T-helper 2 cell treated with Interferon-gamma antibody and Interleukin-4, amounts not matched to agents 100 ng/mL and 5 ng/mL, for 36 hours (primary cell): ENCODE measurements at places on chromosomes 11 and 22. TPM values are rescaled to one million over a fixed set of nuclear protein-coding genes. Genes with fewer than 3 reads are reported as not detected.

The OR10AG1 gene
- not detected in 2 replicates for total RNA-seq

The ELMOD1 gene
- total RNA-seq: not detected in 2 replicates

The PEX26 gene
- 41.3 and 41.4 TPM in 2 replicates for total RNA-seq

The OSM gene
- 237 and 246 TPM in 2 replicates for total RNA-seq

The MAJIN gene
- not detected in 2 replicates for total RNA-seq

The F2 gene
- 0.20 TPM in 1 of 2 replicates, not detected in the other for total RNA-seq

The APOL5 gene
- not detected in 2 replicates for total RNA-seq

The PRG3 gene
- total RNA-seq: not detected in 2 replicates

The RAG1 gene
- 0.09 and 0.18 TPM in 2 replicates for total RNA-seq

The NCR3LG1 gene
- 0.82 and 1.0 TPM in 2 replicates for total RNA-seq

The FAM83F gene
- total RNA-seq: 0.02 TPM in 1 of 2 replicates, not detected in the other

The ACR gene
- total RNA-seq: not detected in 2 replicates

The NEFH gene
- total RNA-seq: 3.9 and 4.5 TPM in 2 replicates

The KRTAP5-11 gene
- not detected in 2 replicates for total RNA-seq

The TMPRSS6 gene
- total RNA-seq: 0.55 and 0.75 TPM in 2 replicates

The DCUN1D5 gene
- 30.7 and 31.8 TPM in 2 replicates for total RNA-seq

The TMEM121B gene
- total RNA-seq: 0.09 TPM in 2 replicates

The TMEM191C gene
- 1.3 and 2.6 TPM in 2 replicates for total RNA-seq

The B4GALNT4 gene
- total RNA-seq: 1.1 and 1.2 TPM in 2 replicates

The PRODH gene
- total RNA-seq: 0.32 TPM in 1 of 2 replicates, not detected in the other

The SPA17 gene
- total RNA-seq: 2.3 and 2.7 TPM in 2 replicates

The CARD16 gene
- total RNA-seq: 61.6 and 65.3 TPM in 2 replicates

The CD6 gene
- 336 and 337 TPM in 2 replicates for total RNA-seq

The OR8D4 gene
- not detected in 2 replicates for total RNA-seq

The DDIAS gene
- total RNA-seq: 13.9 and 15.7 TPM in 2 replicates

The TNNI2 gene
- 0.70 and 0.75 TPM in 2 replicates for total RNA-seq

The GSTT2B gene
- not detected in 2 replicates for total RNA-seq

The CCDC81 gene
- 0.73 and 0.80 TPM in 2 replicates for total RNA-seq

The FOLR1 gene
- total RNA-seq: not detected in 2 replicates

The TLCD5 gene
- 0.27 and 0.50 TPM in 2 replicates for total RNA-seq

The C11orf52 gene
- 0.27 TPM in 1 of 2 replicates, not detected in the other for total RNA-seq

The INSC gene
- total RNA-seq: 0.09 and 0.11 TPM in 2 replicates

The C11orf97 gene
- total RNA-seq: not detected in 2 replicates

The OR51G1 gene
- total RNA-seq: not detected in 2 replicates

The SOX10 gene
- not detected in 2 replicates for total RNA-seq

The AGBL2 gene
- total RNA-seq: 5.1 and 5.2 TPM in 2 replicates

The OR6T1 gene
- not detected in 2 replicates for total RNA-seq

The NUDT8 gene
- total RNA-seq: 9.8 and 11.5 TPM in 2 replicates

The LRP4 gene
- total RNA-seq: 0.25 TPM in 1 of 2 replicates, not detected in the other

The CCDC87 gene
- total RNA-seq: 0.07 and 0.11 TPM in 2 replicates

The HTATIP2 gene
- total RNA-seq: 39.8 and 40.6 TPM in 2 replicates

The ALDH3B2 gene
- total RNA-seq: not detected in 2 replicates
